ENCODE measurements at places on chromosomes 2 and 18.

- DNase-seq = peak; percentile 39
Measured at GRCh38 chr2:69816923-69817542, 12.4 kb upstream of the GMCL1 start.

DNA sequence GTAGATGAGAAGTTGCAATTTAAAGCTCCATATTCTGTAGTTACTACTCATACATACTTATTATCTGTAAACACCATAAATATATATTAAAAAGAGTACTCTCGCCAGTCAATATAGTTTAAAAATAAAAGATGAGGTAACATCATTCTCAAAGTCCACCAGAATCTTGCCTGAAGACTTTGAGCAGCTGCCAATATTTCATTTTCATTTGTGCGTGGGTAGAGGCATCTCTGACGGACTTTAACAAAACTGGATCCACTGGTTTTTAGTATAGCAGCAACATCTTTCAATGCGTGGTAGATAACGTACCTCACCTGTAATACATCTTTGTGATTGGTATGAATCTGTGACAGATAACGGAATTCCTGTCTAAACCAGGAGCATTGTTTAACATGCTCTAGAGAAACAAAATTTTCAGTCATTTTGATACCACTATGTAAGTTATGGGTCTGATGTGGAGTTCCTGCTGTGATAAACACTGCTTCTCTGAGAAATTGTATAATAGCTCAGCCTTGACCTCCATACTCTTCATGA, 45.0 kb downstream of the WDR75 start:
- DNase-seq = no peak

- DNase-seq = no peak
Measured at GRCh38 chr18:6363216-6363615, 51.5 kb downstream of the L3MBTL4 start.

- no peak for DNase-seq
Measured at GRCh38 chr2:159124441-159124911, 156.0 kb downstream of the TANC1 start.

GRCh38 chr2:186827862-186828492, 21.0 kb downstream of the ZSWIM2 start:
- no peak for DNase-seq

DNA sequence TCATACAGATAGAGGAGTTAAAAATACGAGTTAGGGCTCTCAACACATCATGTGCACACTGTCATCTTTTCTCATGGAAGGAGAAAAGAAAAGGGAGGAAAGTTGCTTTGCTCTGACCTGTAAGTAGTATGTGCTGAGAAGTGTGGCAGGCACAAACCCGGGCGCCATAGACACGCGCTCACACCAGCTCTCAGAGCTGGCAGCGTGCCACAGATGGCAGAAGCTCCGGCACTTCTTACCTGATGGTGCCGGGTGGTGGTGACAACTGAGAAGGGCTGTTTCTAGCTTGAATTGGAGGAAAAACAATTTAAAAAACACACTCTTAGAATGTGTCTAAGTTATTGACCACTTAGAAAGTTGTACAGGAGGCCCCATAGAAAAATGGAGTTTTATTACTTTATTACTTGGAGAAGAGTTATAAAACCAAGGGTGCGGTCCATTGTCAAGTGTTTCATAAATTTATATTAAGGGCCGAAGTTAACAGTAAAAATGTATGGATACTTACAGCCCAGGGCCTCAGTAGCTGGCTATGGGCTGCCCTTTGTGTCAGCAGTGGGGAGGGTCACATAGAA, 92.2 kb downstream of the DPP4 start:
- DNase-seq = no peak

DNA sequence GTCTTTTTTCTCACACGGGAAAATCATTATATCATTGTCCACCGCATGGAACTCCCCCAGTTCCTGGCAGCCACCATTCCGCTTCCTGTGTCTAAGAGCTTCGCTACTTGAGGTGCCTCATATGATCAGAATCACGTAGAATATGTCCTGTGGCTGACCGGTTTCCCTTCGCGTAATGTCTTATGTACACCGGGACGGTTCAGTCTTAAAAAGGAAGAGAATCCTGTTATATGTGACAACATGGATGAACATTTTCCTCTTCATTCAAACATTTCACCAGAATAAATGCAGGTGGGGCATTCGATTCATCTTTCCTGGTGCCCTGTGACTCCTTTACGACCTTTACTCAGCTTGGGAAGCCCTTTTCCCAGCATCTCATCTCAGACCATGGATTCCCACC, 131.7 kb upstream of the TWIST2 start:
- no peak for DNase-seq

DNA sequence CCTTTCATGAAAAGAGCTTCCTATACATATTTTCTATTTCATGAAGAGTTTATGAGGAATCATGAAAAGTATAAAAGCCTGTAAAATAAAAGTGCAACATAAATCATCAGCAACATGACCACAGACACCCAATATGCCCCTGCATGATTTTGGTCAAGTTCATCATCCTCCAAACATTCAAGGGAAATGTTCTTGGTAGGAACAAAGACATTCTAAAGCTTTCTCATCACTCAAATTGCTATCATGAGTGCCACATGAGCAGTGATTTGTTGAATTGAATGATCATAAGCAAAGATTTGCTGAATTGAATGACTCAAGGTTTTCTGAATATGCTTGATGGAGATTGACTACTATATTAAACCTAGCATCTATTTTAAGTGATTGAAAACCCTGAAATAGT, 172.2 kb downstream of the MBD2 start:
- no peak for DNase-seq

DNA sequence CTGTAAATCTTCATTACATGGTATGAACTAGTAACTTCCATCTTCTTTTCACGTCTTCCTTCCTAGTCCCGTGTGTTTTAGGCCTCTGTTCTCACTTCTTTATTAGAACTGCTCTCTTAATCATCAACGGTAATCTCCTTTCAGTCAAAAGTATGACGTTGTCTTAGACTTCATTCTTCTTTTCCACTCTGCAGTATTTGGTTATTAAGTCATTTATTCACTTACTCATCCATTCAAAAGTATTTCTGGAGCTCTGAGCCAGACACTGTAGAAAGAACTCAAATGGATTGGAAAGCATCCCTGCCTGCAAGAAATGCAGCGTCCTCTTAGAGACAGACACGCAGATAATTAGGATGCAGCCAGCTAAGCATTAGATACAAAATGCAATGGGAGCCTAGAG, 494.6 kb upstream of the NRP2 start:
- no peak for DNase-seq

DNA sequence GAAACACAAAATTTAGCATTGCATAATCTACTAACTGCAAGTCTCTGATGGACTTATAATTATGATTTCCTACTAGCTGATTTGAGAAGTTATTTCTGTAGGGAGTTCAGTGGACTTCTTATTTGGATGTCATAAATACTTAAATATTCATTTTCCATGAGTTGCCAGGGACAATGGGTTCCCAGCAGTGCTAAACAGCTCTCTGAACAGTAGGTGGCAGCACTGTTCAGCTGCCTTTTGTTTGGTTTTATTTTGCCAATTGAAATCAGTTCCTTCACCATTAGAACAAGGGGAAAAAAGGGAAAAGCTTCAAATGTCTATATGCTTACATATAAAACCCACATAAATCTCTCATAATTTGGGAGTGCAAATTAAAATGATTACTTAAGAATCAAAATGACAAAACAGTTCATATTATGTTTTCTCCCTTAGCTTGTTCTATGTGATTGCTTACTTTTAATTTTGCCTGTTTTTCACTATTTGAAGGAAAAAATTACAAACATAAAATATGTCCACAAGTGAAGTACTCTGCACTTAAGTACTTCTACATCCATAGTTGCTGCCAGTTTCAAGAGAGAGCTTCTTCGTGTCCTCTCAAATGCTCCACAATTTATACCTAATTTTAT, 898.9 kb downstream of the CPS1 start:
- no peak for DNase-seq

DNA sequence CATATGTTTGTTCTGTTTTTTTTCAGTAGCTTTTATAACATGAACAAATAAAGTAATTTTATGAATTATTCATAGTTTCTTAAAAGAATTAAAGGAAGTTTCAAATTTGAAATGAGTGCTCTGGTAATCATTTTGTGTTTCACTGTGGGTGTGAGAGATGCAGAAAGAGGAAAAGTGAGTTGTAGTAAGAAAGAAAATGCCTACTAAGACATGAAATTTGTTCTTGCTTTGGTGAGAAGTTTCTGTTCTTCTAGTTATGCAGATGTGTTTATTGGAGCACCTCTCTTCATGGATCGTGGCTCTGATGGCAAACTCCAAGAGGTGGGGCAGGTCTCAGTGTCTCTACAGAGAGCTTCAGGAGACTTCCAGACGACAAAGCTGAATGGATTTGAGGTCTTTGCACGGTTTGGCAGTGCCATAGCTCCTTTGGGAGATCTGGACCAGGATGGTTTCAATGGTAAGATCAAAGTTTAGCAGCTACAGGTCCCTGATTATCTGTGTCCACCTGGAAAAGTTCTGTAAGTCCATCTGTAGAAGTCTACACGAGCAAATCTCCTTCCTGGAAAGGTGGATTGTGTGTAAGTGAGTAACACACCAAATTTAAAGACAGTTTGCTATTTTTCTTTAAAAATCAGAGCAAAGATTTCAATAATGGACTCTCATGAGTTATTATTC, 51.4 kb downstream of the ITGAV start:
- DNase-seq = no peak

- no peak for DNase-seq
Measured at GRCh38 chr2:65630643-65631042, 198.2 kb upstream of the SPRED2 start.

GRCh38 chr2:190126798-190127197, 64.3 kb upstream of the MSTN start:
- no peak for DNase-seq

GRCh38 chr18:24660956-24661355, 200.5 kb downstream of the HRH4 start:
- no peak for DNase-seq

DNA sequence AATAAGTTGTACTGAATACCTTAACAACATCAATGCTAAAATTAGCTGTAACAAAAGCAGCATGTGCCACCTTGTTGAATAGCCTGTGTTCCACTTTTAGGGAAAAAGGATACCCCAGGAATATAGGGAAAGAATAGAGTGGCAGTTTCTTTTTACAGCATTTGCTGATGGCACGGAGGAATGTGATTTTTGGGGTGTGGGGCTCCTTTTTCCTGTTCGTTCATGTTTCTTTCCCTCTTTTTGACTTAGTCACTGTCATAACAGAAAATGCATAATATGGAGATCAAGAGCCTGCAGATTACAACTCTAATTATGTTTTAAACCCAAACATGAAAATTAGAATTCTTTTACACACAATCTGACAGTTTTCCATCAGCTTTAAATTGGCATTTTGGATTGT, 60.4 kb downstream of the MAP3K20 start:
- DNase-seq = no peak

DNA sequence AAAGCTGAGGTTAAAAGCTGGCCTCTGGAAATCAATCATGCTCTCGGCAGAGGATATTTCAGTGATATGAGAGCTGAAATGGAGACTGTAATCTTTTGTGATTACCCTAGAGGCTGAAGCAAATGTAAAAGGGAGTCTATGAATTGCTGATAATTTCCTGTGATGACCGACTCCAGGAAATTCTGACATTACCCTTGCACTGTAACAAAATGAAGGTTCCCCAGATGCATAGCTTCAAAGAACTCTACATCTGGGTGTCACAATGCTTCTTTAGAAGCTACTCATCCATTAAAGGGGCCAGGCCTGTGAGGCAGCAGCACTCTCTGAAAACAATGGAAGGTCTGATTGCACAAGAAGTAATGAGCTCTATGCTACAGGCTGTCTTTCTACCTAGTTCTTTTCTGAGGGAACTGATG, 268.2 kb upstream of the SESTD1 start:
- no peak for DNase-seq

DNA sequence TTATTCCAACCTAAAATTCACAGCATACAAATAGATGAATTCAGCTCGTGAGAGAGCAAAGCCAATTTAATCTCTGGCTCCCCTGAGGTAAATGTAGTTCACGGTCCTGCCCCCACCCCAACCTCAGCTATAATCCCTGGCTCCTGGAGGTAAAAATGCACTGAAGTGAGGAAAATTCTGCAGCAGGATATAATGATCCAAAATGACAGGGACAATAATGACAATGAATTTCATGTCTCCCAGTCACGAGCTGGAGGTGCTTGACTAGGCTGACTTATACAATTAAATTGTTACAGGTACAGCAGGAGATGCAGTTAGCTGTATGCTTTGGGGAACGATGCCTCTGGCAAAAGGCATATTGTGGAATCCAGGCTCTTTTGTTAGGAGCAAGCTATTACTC, 82.0 kb downstream of the GPD2 start:
- DNase-seq = no peak

- no peak for DNase-seq
Measured at GRCh38 chr18:79677840-79678239, 1.8 kb upstream of the CTDP1 start.

DNA sequence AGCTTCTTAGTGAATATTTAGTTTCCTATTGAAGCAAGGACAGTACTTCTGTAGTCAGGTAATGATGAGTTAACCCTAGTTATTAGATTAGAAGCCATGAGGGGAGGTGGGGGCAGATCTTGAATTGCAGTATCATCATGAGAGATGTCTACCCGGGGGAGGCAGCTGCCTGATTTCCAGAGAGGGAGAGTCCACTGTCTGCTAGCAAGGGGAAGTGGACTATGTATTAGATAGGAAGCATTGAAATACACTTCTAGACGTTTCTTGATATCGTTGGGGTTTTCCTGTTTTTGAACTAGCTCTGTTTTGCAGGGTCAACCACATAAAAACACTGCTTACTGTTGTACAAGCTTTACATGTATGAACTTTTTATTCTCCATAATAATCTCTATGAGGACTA, 38.8 kb downstream of the APLF start:
- DNase-seq = no peak

- no peak for DNase-seq
Measured at GRCh38 chr2:64383016-64383591, 70.9 kb upstream of the LGALSL start.

GRCh38 chr2:98809878-98810587, 79.1 kb upstream of the MGAT4A start:
- DNase-seq = no peak

DNA sequence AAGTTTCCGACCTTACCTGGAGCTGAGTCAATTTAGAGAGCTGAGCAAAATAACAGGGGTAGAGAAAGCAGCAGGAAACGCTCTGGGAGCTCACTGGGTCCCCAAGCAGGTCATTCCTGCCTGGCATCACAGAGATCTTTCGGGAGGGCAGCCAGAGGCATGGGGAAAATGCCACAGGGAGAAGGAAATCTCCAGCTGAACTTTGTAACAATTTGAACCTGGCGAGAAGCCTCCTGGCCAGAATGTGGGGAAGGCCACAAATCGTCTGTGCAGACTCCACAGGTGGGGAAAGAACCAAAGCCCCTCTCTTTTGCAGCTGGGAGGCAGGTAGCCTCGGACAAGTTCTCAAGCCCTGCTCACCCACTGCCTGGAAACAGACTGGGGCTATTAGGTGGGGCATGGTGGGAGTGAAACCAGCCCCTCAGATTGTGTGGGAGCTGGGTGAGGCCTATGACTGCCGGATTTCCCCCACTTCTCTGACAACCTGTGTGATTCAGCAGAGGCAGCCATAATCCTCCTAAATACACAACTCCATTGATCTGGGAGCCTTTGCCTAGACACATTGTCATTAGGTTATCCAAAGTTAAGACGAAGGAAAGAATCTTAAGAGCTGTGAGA, 53.9 kb downstream of the INO80D start:
- no peak for DNase-seq

GRCh38 chr2:221807706-221808105, 235.6 kb upstream of the EPHA4 start:
- no peak for DNase-seq

All from stimulated activated CD4-positive, alpha-beta T cell treated with anti-CD3 and anti-CD28 coated beads, Interleukin-12 subunit alpha, Interleukin-12 subunit beta, amount 100 ng/mL, for 24 hours (primary cell).